ENCODE measurements at places on chromosomes 6 and 20.

DNA sequence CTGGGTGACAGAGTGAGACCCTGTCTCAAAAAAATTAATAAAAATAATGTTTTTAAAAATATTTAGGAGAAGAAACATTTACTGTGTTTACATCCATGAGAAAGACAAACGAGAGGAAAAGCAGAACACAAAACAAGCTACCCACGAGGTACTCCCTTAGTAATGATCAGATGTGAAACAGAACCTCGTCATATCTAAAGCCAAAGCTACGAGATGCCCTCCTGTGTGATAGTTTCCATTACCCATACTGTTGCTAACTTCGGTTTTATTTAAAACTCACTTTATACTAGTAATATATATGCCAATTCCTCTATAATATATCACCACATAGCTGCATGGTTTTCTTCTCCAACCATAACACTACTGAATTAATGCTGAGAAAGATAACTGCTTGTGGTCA lies 21.1 kb downstream of the SUMO4 start:
- no peak for DNase-seq

- DNase-seq = no peak
Observed at GRCh38 chr20:62232770-62233645, 5.3 kb upstream of the OSBPL2 start.

- no peak for DNase-seq
Observed at GRCh38 chr6:87093651-87094050, 1.3 kb downstream of the CGA start.

- no peak for DNase-seq
Observed at GRCh38 chr6:82363428-82364086, at the start of gene TPBG. TSS of gene TPBG (plus strand) at chr6:82363817. CDS start at chr6:82364962, 1,145 bp downstream.

DNA sequence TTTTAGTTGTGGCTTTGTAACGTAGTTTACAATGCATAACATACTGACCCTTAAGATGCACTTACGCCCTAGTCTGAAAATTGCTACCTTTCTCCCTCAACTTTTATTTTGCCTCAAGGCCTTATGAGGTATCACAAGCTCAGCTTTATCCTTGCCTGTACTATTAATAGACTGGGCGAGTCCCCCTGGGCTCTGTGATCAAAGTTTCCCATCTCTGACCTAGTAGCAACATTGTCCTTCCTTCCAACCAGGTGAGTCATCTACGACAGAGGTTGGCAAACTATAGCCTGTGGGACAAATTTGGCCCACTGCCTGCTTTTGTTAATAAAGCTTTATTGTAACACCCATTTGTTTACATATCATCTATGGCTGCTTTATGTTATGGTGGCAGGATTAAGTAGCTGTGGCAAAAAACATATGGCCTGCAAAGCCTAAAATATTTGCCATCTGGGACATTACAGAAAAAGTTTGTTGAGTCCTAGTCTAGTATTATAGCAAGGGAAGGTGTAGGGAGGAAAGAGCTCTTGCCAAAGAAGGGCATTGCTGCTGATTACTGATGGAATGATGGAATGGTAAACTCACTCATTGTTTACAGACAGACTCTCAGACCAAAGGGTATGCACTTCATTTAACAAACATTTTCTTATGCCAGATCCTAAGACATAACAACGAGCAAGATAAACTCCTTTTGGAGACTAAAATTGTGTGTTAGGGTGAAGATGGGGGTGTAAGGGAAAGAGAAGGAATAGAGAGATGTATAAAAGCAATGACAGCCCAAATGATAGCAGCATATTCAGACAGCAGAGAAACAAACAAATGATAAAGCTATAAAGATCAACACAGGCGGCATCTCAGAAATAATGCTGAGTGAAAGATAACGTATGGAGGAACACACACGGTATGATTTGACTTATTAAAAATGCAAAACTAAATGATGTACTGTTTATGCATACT lies 74.2 kb downstream of the SLC22A23 start:
- no peak for DNase-seq

DNA sequence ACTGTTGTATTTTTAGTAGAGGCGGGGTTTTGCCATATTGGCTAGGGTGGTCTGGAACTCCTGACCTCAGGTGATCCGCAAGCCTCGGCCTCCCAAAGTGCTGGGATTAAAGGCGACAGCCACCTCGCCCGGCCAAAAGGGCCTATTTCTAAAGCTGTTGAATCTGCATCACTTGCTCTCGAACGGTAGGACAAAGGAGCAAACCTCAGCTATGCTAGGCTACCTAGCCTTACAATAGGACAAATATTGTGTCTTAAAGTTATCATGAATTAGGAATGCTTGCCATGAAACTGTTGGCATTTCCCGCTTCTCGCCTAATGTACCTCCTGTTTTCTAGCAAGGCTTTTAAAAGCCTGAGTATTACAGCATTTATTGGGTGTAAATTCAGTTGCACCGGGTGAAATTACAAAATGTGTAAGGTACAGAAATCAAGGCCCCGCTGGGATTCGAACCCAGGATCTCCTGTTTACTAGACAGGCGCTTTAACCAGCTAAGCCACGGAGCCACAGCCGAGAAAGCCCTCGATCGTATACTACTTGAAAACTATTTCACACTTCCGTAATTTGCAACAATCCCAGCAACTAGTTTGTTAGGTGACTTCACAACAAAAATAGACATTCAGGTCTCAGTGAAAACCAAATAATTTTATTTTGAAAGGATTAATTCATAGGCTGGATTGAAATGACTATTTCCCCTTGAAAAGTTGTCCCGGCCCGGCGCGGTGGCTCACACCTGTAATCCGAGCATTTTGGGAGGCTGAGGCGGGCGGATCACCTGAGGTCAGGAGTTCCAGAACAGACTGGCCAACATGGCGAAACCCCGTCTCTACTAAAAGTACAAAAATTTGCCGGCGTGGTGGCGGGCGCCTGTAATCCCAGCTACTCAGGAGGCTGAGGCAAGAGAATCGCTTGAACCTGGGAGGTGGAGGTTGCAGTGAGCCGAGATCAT lies 211.6 kb upstream of the ZNF184 start:
- no peak for DNase-seq

- no peak for DNase-seq
Observed at GRCh38 chr20:51446230-51446629, 96.3 kb downstream of the NFATC2 start.

DNA sequence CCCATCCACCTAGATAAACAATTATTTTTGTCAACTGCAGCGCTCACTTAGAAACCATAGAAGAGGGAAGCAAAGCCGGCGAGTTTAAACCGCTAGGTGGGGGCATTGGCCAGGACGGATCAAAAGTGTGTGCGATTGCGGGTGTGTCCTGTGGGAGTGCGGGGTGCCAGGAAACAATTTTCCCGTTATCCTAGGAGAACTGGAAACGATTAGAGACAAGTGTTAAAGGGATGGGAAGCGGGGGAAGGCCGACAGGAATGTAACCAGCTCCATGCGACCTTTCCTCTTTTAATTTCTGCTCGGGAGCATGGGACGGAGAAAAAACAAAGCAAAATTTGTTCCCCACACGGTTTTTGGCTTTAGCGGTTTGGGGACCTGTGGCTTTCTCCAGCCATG lies 2.8 kb upstream of the HTR1B start:
- DNase-seq = no peak

- DNase-seq = no peak
Observed at GRCh38 chr20:59074456-59074855, 31.9 kb upstream of the PRELID3B start.

DNA sequence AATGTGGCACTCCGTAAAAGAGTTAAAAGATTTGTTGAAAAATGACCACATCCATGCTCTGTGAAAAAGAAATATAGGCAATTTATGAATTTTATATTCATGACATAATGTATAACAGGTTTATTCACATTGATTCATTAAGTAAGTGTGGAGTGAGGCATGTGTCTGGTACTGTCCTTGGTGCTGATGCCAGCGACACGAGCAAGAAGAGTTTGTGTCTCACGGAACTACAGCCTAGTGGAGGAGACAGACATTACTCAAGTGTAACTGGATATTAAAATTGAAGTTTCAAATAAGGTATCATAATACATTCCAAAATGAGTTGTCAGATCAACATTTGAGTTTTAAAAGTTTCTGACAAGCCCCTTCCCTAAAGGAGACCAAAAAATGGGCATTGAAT lies 158.2 kb upstream of the PRND start:
- DNase-seq = no peak

DNA sequence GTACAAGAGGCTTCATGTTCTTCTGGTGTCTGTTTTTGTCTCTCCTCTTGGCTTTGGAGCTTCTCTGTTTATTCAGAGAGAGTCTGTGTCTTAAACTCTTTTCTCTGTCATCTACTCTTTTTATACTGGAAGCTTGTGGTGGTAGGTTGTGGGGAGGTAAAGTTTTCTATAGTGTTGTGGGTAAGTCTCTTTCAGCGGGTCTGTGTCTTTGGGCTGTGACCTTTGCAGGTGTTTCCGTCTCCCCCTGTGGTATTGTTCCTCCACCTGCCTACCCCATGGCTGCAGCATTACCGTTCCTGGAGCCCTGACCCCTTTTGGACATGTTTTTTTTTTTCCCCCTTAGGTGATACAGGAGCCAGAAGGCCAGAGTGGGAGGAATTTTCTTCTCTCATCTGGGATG lies 37.9 kb upstream of the FERMT1 start:
- DNase-seq = no peak

DNA sequence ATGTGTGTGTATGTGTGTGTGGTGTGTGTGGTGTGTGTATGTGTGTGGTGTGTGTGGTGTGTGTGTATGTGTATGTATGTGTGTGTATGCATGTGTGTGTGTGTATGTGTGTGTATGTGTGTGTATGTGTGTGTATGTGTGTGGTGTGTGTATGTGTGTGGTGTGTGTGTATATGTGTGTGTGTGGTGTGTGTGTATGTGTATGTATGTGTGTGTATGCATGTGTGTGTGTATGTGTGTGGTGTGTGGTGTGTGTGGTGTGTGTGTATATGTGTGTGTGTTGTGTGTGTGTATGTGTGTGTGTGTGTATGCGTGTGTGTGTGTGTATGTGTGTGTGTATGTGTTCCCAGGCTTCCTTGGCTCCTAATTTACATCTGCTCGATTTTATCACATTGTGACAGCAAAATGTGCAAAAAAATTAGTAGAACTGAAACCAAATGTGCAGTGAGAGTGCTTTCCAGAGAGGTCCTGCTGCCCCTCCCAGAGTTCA lies 234.5 kb downstream of the BMP7 start:
- no peak for DNase-seq

DNA sequence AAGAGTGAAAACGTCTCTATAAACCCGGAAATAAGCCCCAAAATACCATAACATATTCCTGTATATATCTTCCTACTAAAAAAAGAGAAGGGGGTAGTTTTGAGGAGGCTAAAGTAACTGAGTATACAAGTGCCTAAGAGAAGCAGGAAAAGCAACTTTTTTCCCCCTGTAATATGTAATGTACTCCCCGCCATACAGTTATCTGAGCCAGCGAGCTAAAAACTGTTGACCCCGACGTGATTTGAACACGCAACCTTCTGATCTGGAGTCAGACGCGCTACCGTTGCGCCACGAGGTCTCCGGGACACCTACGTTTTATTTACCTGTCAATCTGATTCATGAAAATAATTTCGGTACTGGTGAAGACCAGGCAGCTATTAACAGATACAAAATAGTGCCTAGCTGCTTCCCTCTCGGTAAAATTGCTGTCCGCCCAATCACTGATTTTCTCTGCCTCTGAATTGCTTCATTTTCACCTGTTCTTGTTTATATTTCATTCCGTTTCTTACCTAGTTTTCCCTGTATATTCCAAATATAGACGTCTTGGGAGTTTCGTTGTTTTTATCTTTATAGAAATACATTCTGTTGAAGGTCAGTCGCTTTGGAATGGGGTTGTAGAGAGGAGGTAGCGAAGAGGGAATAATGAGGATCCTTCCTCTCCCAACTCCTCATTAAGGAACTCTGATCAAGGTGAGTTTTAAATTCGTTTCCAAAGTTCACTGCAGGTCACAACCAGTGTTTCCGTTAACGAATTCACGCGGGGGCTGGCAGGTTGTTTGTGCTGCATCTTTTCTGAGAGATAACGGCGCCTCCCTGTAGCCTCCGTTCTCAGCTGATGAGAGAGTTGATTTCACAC lies 33.6 kb upstream of the BTN3A2 start:
- DNase-seq = no peak

DNA sequence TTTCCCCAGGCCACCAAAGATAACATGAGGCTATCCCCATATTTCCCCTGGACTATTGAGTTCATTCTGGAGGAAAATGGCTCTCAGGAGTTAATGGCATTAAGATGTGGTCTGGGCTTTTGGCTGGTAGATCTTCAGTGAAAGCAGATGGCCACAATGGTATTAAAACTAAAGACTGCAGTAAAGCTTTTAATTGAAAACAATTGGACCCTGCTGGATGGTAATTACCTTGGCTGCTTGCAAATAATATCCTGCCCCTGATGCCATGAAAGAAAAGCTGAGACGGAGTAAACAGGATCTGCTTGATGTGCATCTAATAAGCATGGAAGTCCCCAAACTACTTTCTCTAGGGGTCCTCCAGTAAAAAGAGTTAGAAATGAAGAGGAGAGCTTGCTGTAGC lies 255.8 kb downstream of the QKI start:
- DNase-seq = no peak

DNA sequence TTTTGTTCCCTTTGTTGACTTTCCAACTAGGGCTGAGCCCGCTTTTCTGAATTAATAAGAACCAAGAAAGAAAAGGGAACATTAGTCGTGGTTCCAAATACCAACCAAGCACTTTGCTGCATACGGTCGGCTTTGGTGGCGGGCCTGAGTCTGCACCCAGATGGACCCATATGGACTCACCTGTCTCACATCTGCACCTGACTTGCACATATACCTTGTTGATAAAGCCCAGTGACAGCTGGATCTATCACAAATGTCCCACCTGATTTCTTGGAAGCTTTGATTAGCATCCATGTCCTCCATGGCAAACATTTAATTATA lies 39.0 kb downstream of the TPD52L1 start:
- DNase-seq = no peak

DNA sequence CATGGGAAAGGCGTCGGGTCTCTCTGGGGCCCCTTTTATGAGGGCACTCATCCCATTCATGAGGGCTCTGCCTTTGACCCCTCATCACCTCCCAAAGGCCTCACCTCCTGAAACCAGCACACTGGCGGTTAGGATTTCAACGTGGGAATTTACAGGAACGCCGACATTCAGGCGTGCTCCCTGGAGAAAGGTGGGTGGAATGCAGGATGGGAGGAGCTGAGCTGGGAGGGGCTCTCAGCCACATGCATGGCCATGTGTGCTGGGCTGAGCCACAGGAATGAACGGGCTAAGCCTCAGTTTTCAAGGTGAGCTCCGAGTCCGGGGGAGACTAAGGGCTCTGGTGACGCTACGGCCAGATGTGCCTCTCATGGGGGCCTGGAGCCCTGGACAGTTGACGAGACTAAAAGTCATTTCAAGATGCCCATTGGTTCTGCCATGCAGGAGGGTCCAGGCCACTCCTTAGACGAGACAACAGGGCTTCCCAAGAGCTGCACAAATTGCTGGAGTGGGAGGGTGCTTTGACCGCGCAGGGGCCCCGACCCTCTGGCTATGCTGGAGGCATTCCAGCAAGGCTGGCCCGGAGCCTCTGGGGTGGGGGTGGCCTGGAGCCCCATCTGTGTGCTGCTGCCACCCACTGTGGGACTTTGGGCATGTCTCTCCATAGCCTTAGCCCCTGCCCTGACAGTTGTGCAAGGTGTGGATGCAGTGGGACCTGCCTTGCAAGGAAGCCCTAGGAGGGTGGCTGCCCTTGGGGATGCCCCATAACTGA lies 3.8 kb upstream of the ARFGAP1 start:
- DNase-seq = no peak

GRCh38 chr6:89084954-89085353 lies 4.4 kb downstream of the PNRC1 start:
- no peak for DNase-seq

- no peak for DNase-seq
Observed at GRCh38 chr6:84243240-84243639, 15.8 kb upstream of the CEP162 start.

- no peak for DNase-seq
Observed at GRCh38 chr20:8709627-8710026, 359.3 kb upstream of the PLCB4 start.

- no peak for DNase-seq
Observed at GRCh38 chr6:155599561-155599960, 143.9 kb upstream of the NOX3 start.

Measured in stimulated activated CD8-positive, alpha-beta memory T cell treated with anti-CD3 and anti-CD28 coated beads, Interleukin-15, amount 100 ng/mL, for 1 hour (primary cell).